ENCODE measurements at places on chromosomes 16 and 17. TPM values are rescaled to one million over a fixed set of nuclear protein-coding genes. Genes with fewer than 3 reads are reported as not detected.

GRCh38 chr16:85986931-85987749 lies 88.2 kb downstream of the IRF8 start:
- no peak for DNase-seq

- DNase-seq = no peak
These were observed 50.5 kb downstream of the YPEL2 start for GRCh38 chr17:59381716-59382570.

- DNase-seq = no peak
These were observed 19.1 kb downstream of the OSBPL7 start for GRCh38 chr17:47802341-47803022.

DNA sequence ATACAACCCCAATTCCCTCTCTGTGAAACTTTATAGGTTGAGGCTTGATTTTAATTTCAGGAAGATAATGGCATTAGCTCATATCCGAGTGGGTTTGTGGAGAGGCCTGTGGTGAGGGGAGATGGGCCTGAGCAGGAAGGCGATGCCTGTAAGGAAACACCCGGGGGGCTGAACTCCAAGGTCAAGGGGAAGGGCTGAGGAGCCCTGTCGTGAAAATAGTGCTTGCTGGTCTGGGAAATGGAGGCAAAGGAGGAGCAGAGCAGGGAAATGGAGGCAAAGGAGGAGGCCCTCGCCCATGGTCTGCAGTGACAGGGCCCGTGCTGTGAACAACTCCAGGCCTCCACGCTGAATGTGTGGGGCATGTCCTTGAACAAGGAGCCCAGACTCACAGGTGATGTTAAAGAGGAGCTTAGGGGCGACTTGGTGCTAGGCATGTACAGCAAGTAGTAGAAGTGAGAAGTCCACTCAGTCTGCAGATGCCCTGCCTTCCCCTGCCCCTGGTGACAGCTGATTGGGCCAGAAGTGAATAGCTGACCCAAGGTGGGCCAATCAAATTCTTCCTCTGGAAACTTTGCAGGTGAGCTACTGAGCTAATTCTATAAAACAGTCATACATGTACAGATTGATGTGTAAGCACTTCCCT lies 38.1 kb downstream of the MRPS23 start:
- DNase-seq = no peak

GRCh38 chr16:69371564-69371963 lies 14.2 kb downstream of the TERF2 start:
- DNase-seq = no peak

Gene ABCC12
- 0.21 TPM for polyA plus RNA-seq

GRCh38 chr16:76897816-76898215 lies 293.2 kb upstream of the MON1B start:
- DNase-seq = no peak

Gene TMC5
- polyA plus RNA-seq = 0.42 TPM

DNA sequence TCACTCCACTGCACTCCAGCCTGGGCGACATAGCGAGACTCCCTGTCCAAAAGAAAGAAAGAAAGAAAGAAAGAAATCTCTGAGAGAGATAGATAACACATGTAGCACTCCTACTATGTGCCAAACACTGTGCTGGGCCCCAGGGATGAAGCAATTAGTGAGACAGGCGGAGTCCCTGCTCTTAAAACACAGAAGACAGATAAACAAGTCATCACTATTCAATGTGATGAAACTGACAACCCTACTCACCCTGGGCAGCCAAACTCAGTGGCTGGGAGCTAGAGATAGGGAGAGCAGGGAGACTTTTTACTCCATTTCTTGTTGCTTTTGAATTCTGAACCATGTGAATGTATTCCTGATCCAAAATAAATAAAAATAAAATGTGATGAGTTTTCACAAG lies 35.2 kb upstream of the GOSR2 start:
- no peak for DNase-seq

Gene TEKT1
- 0.67 TPM for polyA plus RNA-seq

- no peak for DNase-seq
These were observed 355.1 kb upstream of the MON1B start for GRCh38 chr16:76835779-76836300.

Gene TBC1D3L
- 28.5 TPM for polyA plus RNA-seq

DNA sequence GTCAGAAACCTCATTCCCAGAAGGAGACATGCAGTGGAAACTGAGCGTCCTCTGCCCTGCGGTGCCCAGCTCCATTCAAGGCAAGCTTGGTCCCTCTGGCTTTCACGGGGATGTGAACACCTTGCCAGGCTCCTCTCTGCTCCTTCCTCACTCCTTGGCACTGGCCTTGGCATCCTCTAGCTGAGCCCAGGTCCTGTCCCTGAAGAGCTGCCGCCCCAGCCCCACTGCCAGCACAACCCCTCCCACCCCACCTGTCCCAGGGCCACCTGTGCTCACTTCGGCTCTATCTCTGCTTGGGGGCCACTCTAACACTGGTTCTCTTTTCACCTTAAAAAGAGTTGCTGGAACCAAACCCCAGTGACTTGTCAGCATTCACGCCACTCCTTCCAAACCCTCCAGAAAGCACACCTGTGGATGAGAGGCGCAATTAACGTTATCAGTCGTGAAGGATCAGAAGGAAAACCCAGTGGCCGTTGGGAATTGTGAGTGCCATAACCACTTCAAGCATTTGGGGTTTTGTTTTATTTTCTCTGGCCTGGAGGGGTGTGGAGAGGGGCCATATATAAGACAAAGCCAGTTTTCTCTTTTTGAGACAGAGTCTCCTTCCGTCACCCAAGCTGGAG lies 103.7 kb downstream of the AXIN2 start:
- DNase-seq = no peak

GRCh38 chr17:19867329-19868078 lies at the start of gene ULK2:
Gene ULK2 (minus strand): TSS chr17:19867936. CDS start chr17:19867417, 519 bp downstream.
- peak; percentile 59 for DNase-seq

- no peak for DNase-seq
These were observed 50.6 kb downstream of the MED13 start for GRCh38 chr17:62014526-62014925.

DNA sequence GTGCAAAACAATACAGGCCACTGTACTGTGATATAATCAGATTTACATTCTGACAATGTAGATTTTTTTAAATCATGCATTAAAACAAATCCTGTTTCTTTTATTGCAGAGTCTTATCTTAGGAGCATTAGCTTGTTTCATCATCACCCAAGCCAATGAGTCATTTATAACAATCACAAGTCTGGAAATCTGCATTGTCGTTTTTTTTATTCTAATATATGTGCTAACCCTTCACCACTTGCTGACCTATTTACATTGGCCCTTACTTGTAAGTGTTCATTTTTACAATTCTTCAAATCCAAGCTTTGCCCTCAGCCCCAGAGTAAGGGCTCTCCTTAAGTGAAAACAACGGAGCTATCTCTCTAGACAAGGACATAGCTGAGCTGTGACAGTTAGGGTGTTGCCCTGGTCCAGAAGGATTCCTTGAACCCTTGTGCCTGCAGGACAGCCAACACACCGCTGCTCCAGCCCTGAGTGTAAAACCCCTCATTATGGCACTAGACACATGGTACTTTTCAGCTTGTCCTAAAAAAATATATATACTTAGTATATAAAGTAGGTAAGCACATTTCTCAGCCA lies 3.7 kb downstream of the CMTM1 start:
- DNase-seq = no peak

GRCh38 chr17:9123594-9124553 lies 102.6 kb downstream of the NTN1 start:
- DNase-seq = no peak

Gene SKAP1
- polyA plus RNA-seq = 12.7 TPM

GRCh38 chr16:3212006-3212405 lies 23.0 kb downstream of the ZNF200 start:
- DNase-seq = no peak

DNA sequence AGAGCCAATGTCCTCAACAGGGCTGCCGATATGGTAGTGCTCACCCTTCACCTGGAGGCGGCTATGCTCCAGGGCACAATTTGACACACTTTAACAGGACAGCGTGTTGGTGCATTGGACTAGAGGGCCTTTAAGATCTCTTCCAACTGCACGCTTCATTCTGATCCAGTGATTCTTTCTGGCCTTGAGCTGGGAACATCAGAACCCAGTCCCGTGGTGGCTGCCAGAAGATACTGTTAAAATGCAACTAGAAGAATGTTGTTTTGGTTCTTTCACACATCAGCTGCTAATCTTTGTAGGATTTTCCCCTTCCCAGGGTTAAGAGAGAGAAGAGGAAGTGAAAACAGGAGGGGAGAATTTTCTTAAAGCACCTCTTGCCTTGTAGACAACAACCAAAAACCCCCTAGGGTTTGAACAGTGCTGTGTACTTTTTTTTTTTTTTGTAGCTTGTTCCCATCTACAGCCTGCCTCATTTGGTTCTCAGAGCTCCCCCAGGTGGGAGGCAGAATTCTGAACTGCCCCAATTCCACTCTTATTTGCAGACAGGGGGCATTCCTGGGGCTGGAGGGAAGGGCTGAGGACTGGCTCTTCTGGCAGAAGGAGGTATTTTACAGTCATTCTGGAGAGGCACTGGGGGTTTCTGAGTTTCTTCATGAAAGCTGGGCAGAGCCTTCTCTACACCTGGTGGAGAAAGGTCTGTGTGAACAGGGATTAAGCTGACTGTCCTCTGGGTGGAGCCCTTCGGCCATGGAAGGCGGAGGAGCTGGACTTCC lies 32.4 kb downstream of the SMARCE1 start:
- peak; percentile 49 for DNase-seq

DNA sequence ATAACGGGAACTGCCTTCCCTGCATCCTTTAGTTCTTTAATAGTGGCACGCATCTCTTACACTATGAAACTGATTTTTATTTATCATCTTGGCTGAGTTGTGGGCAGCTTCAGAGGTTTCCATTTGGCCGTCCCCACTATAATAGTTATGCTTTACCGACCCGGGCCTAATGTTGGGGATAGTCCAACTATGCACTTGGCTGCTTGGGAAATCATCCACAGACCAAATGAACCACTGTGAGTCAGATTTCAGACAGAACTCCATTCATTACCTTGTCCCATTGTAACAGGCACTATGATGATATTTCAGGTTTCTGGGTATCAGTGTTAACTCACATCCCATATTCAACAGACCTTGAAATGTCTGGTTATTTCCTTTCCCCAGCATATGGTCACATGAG lies 6.1 kb upstream of the SLFN5 start:
- no peak for DNase-seq

DNA sequence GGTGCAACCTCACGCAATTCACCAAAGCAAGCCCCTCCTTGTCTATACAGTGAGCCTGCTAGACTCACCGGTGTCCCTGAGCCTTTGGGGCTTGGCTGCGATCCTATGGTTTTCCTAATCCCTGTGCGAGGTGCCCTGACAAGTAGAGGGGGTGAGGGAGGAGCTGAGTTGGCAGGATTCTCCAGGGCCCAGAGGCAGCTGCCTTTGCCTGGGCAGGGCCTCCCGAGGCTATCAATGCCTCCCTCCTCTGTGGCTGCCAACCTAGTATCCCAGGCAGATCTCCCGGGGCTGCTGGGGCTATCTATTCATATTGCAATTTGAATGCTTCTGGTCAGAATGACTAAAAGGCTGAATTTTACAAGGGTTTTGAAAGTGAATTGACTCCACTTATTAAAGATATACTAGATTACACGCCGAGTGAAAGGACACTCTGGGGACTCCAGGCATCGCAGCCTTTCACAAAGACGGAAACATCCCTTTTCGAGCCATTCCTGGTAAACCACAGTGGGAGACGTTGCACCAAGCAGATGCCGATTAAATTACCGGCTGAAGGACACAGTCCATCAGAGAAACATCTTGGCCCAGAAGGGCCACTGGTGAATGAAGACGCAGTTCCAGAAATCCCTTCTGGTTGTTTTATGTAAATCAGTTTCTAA lies 11.3 kb upstream of the PITPNM3 start:
- DNase-seq = no peak

DNA sequence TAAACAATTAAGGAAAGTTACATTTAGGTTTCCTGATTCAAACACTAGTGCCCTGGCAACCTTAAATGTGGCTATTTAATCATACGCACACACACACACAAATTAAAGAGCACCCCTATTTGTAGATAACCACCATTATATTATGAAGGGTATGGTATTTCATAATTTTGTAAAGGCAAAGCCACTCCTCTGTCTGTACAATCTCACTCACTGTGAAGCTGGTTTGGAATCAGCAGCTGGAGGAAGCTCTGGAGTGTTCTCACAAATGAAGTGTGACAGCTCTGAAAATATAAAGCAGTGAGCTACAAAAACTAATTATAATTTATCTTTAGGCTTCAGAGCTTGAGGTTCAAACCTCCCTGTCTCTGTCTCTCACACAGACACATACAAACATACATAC lies 57.9 kb upstream of the KCNJ16 start:
- no peak for DNase-seq

DNA sequence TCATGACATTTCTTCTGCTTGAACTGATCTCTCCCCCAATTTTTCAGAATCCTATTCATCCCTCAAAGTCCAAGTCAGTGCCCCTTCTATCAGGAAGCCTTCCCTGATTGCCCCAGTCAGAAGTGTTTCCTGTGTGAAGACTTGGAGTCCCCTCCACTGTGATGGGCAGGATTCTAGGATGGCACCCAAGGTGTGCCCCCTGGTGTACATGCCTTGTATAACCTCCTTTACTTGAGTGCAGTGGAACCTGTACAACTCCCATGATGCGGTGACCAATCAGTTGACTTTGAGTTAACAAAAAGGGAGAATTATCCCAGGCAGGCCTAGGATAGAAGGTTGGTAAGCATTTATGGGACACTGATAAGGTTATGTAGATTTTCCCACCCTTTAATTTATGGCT lies 23.4 kb downstream of the MYH13 start:
- no peak for DNase-seq

GRCh38 chr16:88045820-88046303 lies 94.6 kb downstream of the BANP start:
- no peak for DNase-seq

DNA sequence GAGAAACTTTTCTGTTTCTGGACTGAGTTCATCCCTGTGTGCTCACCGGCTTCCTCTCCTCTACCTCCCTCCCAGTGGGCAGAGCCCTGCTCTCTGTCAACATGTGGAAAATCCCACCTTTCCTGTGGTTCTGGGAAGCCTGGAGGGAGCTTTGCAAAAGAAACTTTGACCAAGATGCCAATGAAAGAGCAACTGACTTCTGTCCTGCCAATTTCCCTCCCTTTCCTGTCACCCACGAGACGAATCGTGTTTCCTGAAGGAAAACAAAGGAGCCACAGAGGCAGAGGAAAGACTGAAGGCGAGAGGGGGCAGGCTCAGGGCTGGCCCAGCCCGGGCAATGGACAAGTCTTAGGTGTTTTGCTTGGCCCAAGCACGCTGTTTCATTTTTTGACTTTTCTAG lies 82.8 kb downstream of the PLCG2 start:
- DNase-seq = no peak

Gene TANGO6
- polyA plus RNA-seq = 7.7 TPM

Gene KCNJ12
- polyA plus RNA-seq = 2.2 TPM

Gene TEX14
- polyA plus RNA-seq = 0.17 TPM

GRCh38 chr16:19415461-19415860 lies 2.2 kb upstream of the TMC5 start:
- DNase-seq = no peak

GRCh38 chr17:64538508-64539130 lies 31.8 kb downstream of the CEP95 start:
- no peak for DNase-seq

DNA sequence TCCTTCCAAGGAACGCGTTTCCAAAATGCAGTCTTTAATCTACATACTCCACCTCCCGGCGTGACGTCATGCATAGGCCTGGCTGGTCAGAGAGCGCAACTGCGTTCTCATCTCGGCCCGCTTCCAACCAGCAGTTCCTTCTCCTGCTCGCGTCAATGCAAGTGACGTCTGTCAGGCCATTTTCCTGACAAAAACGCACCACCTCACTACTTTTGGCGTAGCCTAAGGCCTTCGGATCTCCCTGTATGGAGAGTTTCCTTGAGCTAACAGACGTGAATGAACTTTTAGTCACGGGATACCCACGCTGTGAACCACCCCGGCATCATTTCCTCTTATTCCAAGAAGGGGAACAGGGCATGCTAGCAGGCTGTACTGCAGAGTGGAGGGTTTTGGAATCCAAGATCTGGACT lies 25.0 kb downstream of the TEX14 start:
- peak; percentile 18 for DNase-seq

Gene MT1E
- 20.0 TPM for polyA plus RNA-seq

Gene ATP2A1
- polyA plus RNA-seq = 2.5 TPM
